ENCODE measurements at places on chromosomes 7 and 10. TPM values are rescaled to one million over a fixed set of nuclear protein-coding genes. Genes with fewer than 3 reads are reported as not detected.

Gene PLCE1
- 1.0 TPM for total RNA-seq

Gene KCND2
- 0.13 TPM for total RNA-seq

Gene CTAGE4
- not detected for total RNA-seq

Gene PRTFDC1
- total RNA-seq, result 9.4 TPM

Gene HMX2
- not detected for total RNA-seq

Gene C1QL3
- total RNA-seq, result 0.76 TPM

Gene HOXA11
- total RNA-seq, result 0.13 TPM

Gene TMEM213
- total RNA-seq, result not detected

Gene RGR
- total RNA-seq, result not detected

Gene ANKRD61
- under 0.01 TPM for total RNA-seq

Gene LHFPL3
- not detected for total RNA-seq

Gene OR2A42
- total RNA-seq, result not detected

Gene OR6V1
- total RNA-seq, result not detected

Gene INMT
- total RNA-seq, result under 0.01 TPM

Gene TRA2A
- total RNA-seq, result 29.3 TPM

Gene AIFM2
- 1.5 TPM for total RNA-seq

Gene MPP7
- 11.5 TPM for total RNA-seq

- DNase-seq, result peak; percentile 58
Measured at GRCh38 chr7:461453-462172, 58.0 kb downstream of the PDGFA start.

DNA sequence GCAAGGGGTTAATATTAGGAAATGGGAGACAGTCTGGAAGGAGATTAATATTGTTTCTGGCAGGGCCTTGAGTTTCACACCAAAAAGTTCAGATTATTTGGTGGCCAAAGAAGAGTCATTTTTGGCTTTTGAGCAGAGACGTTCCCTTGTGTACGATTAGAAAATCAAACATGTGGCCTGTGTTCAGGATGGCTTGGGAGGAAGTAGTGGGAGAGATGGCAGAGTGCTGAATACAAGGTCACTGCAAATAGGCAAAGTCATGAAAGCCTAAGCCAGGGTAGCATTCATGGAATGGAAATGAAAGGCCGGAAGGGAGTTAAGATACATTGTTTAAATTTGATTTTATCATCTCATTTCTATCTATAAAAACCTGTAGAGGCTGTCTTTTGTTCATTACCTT lies 9.5 kb upstream of the GGCT start:
- DNase-seq, result no peak

DNA sequence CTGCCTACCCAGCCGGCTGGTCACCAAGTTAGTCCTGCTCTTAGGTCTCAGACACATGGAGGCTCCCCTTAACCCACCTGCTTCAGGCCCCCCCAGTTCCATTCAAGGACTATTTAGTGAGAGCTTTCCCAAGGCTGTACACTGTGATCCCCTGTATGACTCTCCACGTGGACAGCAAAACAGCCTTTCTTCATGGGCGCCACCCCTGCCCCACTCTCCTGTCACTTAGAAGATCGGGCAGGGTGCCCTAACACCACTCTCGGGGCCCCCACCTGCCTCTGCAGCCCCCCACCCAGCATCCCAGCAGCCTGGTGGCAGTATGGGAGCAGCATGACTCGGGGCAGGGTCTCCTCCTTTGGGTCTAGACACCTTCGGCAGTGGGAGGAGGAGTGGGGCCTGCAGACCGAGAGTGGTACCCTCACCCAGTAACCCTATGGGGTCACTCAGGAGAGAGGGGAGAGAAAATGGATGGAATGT lies 116.6 kb downstream of the PTPN20 start:
- no peak for DNase-seq

DNA sequence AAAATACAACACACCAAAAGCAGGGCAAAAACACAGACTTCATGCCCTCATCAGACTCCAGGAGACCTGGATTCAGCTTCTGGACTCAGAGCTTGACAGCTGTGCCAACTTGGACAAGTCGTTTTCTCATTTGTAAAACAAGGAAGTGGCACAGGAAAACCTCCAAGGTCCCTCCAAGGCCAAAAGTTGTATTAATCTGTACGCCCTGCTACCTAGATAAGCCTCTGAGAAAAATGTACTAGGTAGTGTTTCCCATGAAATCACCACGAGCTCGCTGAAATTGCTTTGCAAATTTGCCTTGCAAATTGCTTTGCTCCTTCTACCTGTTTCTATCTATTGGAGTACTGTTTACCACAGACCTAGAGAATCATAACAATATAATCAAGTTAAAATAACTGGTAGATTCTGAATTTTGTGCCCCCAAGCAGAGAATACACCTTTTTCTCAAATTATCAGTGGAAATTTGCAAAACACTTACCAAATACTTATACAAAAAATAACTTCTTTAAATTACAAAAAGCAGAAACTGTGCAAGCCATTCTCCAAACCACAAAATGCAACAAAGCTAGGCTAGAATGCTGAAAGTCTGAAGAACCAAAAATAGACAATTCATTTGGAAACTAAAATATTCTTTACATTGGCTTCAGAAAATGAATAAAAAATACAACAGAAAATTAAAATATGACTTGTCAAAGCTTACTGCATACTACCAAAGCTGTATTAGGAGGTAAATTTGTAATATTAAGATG lies 158.1 kb upstream of the CHST15 start:
- DNase-seq, result no peak

DNA sequence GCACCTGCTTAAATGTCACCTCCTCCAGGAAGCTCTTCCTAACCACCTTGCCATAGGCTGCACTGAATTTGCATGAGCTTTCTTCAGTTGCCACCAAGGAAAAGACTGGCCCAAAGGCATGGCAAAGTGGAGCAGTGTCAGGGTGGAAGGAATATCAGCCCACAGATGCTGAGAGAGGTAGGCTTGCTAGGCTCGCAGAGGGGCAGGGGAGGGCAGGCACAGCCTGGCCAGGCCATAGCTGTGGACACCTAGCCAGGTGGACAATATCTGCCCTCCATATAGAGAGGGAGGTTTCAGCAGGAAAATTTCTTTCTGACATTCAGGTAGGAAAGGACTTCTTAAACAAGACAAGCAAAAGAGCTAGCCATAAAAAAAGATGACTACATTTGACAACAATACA lies 166.3 kb downstream of the GRID1 start:
- DNase-seq, result no peak

GRCh38 chr7:104923010-104923421 lies 91.0 kb upstream of the KMT2E start:
- DNase-seq, result peak; percentile 95

- DNase-seq, result no peak
Measured at GRCh38 chr7:74344132-74344496, 54.9 kb downstream of the CLIP2 start.

GRCh38 chr7:128217030-128217805 lies 23.9 kb upstream of the LEP start:
- DNase-seq, result no peak

DNA sequence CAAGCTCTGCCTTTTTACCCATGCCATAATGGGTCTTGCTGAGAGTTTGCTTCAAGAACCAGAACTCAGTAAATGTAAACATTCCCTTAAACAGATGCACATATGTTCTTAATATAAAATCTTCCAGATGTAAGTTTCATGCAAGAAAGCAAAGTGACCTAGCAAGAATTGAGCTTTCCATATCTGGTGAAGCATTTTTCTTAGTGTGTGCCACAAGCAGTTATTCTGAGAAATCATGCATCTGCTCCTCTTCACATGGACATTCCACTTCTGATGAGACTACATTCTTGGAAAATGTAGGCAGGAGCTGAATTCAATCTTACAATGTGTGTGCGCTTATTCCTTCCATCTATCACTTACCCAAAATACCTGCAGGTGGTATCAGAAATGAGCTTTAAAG lies 227.8 kb upstream of the LRRTM3 start:
- no peak for DNase-seq

DNA sequence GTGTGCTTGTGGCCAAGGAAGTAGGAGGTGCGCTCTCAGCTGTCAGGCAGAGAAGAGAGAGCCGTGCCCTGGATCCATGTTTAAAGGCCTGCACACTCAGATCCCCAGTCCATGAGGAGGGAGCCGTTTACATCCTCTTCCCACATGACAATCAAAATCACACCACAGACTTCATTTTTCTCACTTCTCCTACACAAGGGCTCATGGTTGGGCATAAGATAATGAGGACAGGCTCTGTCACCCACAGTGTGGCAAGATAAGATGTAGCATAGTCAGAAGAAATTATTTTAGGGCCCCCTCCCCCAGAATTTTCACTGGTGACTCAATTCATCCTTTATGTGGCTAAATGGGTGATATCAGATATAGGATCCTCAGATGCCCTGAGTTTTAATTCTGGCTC lies 35.9 kb upstream of the INHBA start:
- no peak for DNase-seq

DNA sequence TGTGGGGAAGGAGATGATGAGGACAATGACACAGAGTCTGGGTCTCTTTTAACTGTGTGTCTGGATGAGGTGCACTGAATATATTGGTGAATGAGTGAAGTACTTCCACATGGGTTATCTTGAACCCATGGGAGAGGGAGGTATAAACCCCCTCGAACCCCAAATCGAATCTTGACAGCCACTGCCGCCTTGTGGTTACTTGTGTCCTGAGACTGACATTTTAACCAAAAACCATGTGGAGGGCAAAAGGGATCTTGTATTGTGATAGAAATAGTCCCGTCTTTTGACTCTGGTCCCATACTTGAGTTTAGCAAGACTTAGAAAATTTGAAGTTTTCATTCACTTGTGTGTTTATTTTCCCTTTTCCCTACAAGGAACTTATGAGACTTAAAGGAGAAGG lies 283.3 kb downstream of the PHTF2 start:
- DNase-seq, result no peak

GRCh38 chr10:1368842-1369171 lies 312.6 kb downstream of the WDR37 start:
- peak; percentile 11 for DNase-seq

DNA sequence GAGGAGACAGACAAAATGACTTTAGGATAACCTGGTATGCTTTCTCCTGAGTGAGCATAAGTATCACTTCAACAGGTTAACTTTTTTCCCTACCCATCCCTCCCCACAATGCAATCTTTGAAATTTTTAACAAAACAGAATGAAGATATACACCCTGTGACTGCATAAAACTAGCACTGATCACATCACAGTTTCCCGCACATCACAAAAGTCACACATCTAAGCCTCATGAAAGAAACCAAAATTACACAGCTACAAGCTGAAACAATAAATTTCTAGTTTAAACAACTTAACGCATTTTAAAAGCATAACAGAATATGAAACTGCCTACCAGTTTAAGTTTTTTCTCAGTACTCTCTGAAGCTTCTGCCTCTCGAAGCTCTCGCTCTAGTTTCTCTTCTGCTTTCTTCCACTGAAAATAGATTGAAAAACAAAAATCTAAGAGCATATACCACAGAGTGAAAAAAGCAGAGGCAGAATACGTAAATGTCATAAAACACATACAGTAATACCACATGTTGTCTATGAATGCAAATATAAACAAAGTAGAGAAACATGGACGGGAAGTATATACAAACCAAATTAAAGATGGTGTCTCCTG lies 18.1 kb downstream of the NOC3L start:
- DNase-seq, result no peak

DNA sequence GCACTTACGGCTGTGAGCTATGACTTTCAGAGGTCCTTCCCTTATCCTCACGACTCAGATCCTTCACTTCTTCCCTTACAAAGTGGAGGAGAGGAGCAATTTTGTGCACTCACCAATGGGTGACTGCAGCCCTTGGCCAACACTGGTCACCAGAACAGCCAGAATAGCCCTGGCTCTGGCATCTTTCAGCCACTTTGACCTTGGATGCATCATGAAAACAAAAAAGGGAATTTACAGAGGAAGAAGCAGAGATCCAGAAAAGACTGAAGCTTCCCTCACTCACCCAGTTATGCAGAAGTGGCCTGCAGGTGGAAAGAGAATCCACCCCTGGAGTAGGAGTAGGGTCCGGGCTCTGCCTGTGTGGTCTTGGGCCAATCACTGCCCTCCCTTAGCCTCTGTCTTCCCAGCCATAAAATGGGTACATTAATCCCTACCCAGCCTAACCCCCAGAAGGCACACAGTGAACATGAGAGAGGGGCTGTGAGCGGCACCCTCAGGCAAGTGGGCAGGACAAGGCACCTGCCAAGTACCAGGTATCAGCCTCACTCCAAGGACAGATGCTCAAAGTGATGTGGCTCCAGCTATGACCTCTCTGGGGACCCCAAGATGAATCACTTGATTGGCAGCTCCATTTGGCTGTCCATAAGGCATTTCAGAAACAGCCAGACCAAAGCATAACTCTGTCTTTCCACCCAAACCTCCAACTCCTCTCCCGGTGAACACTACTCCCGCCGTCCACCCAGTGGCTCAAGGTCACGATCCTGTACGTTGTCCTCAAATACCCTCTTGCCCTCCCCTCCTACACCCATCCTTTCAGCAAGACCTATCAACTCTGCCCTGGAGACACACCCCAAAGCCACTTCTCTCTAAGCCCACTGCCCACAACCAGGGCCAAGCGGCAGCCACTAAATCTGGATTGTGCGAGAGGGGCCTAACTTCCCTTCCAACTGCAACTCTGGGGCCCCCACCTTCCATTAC lies 129.8 kb upstream of the ZMIZ1 start:
- no peak for DNase-seq

DNA sequence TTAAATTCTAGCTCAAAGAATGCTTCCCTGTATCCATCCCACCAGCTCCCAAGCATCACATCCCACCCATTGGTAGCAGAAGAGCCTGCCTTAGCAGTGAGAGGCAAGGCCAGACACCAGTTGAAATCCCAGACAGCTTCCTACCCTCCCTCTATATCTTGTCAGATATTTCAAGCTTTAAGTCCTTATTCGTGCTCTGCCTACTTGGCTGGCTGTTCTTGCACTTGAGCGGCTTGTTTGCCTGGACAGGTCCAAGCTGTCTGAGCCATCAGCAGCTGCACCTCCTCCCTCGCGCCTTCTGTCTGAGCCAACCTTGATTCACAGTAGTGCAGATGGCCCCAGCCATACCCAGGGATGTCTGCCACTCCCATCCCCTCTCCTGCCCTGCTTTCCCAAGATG lies 16.4 kb downstream of the LRRC4 start:
- no peak for DNase-seq

- no peak for DNase-seq
Measured at GRCh38 chr10:18684416-18684815, 25.2 kb downstream of the ARL5B start.

DNA sequence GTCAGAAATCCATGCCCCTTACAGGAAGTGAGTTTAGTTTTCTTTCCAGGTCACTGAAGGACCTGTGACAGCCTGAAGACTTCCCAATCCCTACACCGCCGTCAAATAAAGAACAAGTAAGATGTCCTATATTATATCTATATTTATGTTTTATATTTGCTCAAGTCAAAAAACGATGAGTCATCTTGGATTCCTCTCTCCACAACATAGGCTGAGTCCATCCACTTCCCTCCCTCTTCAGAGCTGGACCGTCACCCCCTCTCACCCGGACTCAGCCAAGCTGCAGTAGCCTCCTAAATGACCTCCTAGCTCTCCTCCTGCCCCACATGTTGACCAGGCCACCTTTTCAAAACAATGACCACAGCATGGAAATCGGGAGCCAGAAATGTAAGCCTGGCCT lies 53.5 kb downstream of the GLI3 start:
- no peak for DNase-seq

GRCh38 chr10:8051109-8051821 lies 3.2 kb upstream of the GATA3 start:
- no peak for DNase-seq

All from dermis microvascular lymphatic vessel endothelial cell (primary cell).